ENCODE measurements at places on chromosomes 4 and X.

DNA sequence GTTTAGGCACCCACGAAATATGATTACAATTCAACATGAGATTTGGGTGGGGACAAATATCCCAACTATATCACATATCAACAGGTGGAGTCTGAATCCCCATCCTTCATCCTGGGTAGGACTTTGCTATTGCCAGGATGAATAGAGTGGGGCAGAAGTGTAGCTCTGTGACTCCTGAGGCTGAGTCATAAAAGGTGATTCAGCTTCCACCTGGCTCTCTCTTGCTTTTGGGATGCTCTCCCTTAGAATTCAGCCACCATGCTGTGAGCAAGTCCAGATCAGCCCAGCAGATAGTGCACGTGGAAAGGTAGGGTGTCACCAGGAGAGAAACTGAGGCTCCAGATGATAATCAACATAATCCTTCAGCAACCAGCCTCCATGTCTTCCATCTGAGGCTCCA lies 193.8 kb upstream of the BCOR start:
- no peak for DNase-seq

DNA sequence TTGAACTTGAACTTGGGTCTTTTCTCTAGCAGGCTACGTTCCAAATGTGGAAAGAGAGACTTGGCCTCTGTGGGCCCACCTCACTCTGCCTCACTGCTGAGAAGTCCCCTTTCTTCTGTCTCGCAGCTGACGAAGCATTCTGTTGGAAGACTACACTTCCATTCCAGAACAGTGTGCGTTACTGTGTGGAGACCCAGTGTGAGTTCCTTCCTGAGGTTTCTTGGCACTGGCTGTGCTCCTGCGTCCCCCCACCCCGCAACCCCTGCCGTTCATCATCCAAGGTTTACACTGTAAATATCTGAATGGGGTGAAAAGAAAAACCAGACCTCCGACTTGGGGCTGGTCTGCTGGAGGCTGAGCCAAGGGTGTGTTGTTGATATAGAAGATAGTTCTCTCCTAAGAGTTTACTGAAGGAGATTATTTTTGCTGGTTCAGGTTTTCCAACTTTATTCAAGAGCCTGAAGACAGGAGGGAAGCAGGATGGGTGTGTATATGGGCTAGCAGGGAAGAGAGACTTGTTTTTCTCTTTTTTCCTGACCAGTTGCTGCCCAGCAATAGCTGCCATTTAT lies 34.7 kb downstream of the NHSL2 start:
- DNase-seq, result no peak

- no peak for DNase-seq
Observed at GRCh38 chr4:2818351-2818939, 25.2 kb upstream of the ADD1 start.

DNA sequence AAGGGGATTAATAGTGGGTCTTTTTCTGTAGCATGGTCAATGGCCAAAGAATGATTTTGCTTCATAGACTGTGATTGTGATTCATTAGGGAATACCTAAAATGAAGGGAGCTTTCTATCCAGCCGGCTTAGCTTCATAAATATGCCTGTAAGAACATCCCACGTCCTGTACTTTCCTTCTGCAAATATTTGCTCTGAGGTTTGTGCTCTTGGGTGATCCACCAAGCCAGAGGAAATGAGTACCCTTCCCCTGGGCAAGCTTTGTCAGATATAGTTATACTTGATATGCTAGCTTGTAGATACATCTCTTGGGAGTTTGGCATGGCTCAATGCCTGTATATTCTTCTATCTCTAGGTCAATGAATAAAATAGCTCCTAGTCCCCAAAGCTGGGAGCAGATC lies 28.2 kb upstream of the SPARCL1 start:
- no peak for DNase-seq

GRCh38 chr4:10171055-10171454 lies 54.5 kb upstream of the WDR1 start:
- no peak for DNase-seq

DNA sequence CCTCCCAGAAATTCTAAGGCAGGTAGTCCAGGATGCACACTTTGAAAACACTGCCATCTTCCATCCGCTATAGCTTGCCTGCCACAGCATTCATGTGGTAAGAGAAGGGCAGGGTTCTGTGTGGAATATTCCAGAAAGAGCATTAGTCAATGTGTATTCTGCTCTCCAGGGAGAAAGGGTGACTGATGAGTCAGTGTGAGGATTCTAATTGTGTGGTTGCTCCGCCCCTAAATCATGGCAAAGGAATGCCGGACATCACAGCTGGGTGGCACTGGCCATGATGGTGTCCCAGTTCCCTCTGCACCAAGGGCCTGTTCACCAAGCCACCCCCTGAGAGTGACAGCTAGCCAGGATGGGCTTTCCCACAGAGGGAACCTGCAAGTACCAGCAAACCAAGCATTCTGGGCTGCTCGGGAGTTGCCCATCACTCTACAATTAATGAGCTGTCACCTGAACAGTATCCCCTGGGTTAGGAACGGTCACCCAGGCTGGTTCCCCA lies 9.5 kb downstream of the IDS start:
- no peak for DNase-seq

DNA sequence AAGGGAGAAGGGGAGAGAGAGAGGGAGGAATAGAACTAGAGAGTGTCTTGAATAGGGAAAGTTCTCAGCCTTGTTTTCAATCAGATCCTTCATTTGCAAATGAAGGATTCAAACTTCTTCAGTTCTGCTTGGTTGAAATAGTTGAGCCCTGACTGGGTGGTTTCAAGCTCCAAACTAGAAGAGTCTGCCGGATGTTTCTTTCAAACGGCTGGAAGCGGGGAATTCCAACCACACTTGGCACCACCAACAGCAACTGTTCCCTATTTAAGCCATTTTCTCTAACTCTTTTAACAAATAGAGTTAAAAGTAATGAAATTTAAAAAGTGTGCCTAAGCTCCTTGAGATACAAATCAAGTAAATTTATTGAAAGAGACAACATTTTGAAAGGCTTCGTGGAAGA lies 67.5 kb upstream of the DDX60 start:
- no peak for DNase-seq

DNA sequence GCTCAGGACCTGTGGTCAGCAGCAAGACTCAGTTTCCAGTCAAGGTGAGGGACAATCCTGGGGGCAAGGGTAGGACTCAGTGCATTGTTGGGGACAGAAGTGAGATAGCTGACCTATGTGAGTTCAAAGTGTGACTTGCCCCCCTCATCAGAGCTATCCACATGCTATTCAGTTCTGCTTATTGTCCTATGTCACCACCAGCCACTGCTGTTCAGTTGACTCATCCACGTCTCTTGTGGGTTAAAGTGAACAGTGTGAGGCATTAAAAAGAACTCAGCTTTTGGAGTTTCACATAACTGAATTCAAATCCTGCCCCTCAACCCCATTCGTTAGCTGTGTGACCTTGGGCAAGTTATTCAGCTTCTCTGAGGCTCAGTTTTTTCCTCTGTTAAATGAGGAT lies 4.4 kb upstream of the APLN start:
- no peak for DNase-seq

- no peak for DNase-seq
Observed at GRCh38 chrX:26557691-26558321, 341.8 kb downstream of the MAGEB5 start.

DNA sequence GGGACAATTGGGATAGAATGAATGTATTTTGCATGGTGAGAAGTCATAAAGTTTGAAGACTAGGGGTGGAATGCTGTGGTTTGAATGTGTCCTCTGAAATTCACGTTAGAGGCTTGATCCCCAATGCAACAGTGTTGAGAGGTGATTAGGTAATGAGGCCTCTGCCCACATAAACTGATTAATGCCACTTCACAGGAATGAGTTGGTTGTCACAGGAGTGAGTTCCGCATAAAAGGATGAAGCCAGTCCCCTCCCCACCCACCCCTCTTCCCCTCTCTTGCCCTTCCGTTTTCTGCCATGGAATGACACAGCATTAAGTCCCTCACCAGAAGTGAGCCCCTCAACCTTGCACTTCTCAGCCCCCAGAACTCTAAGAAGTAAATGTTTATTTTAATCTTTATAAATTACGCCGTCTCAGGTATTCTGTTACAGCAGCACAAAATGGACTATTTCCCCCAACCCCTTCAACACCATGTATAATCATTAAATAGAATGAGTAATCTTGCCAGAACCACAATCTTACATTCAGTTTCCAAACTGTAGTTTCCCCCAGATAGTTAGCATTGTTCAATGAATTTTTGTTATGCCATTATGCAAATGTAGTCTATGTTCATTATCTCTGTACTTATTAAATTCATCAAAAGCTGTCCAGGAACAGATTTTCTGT lies 5.5 kb upstream of the MMAA start:
- no peak for DNase-seq

DNA sequence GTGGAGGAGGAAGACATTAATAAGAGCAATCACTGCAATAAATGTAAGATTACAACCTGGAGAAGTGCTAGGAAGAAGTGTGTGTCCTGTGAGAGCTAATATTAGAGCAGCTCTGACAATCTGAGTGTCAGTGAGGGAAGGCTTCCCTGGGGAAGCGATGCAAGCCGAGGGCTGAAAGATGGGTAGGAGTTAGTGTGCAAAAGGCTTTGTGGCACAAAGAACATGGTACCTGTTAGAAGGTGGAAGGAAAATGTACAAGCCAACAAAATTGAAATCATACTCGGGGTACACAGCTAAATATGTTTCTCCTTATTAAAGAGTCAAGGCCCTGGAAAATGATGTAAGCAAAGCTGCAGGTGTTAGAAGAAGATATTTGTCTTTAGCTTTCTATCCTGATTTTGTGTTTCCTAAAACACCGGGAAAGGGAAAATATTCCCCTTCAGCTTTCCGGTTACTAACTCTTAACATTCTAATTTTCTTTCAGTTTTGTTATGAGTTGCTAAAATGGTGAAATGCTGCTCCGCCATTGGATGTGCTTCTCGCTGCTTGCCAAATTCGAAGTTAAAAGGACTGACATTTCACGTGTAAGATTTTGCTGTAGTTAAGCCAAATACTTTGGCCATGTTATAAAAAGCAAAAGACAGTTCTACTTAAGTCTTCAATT lies 808 bp downstream of the THAP6 start:
- no peak for DNase-seq

GRCh38 chrX:69088171-69088938 lies 76.9 kb downstream of the PJA1 start:
- no peak for DNase-seq

DNA sequence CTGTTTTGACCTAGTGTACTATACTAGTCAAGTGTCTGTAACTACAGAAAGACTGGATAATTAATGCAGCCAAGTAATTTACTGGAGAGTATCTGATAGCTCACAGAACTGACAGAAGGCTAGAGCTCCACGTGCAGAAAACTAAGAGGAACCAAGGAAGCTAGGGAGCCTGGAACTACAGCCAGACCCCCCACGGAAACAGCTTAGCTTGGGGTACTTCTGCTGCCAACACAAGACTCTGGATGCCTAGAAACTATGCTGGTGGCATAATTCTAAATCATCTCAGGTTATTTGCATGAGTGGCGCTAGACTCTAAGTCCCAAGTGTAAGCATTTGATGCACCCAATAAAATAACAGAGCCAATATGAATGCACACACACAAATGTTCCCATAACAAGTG lies 26.5 kb downstream of the HUWE1 start:
- no peak for DNase-seq

DNA sequence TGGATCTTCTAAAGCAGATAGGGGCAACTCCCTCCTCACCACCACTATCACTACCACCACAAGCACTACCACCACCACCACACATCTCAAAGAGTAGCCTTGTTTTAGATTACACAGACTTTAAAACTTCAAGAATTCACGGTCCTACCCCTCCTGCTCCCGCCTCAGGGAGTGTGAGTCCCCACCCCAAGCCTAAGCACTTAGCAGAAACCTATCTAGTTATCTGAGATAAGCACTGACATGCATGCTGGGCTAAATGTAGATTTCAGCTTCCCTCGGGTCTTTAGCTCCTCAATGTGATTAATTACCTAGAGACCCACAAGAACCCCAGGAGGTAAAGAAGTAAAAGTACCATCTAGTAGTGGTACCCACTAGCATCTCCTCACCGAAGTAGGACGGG lies 775 bp downstream of the AMOT start:
- DNase-seq, result no peak
